SK-N-SH treated with all-trans-retinoic acid at 6 μM for 48 hours (cell line): ENCODE measurements at places on chromosomes 7 and 10.

DNA sequence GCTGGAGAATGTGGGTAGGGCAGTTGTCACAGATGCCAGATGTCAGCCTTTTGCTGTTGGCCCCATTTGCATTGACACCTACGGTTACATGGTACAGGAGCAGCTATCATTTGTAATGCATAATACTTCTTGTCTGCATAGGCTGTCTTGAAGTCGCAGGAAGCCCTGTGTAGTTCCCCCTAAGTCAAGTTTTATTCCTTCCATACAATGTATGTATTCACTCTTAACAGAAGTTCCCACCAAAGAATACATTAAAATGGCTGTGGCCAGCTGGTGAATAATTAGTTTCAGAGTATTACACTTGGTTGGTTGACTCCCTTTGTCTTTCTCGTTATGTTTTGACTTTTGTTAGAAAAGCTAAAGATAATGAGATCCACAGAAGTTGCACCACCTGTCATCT is 1169.0 kb downstream of the REEP3 start:
- ATAC-seq = no peak

- no peak for ATAC-seq
These were observed 57.5 kb upstream of the SHH start for GRCh38 chr7:155869784-155870076.

GRCh38 chr7:85714043-85714578 is 527.3 kb upstream of the SEMA3D start:
- ATAC-seq = no peak

GRCh38 chr10:70656489-70656888 is 15.8 kb upstream of the ADAMTS14 start:
- peak; percentile 95 for ATAC-seq

DNA sequence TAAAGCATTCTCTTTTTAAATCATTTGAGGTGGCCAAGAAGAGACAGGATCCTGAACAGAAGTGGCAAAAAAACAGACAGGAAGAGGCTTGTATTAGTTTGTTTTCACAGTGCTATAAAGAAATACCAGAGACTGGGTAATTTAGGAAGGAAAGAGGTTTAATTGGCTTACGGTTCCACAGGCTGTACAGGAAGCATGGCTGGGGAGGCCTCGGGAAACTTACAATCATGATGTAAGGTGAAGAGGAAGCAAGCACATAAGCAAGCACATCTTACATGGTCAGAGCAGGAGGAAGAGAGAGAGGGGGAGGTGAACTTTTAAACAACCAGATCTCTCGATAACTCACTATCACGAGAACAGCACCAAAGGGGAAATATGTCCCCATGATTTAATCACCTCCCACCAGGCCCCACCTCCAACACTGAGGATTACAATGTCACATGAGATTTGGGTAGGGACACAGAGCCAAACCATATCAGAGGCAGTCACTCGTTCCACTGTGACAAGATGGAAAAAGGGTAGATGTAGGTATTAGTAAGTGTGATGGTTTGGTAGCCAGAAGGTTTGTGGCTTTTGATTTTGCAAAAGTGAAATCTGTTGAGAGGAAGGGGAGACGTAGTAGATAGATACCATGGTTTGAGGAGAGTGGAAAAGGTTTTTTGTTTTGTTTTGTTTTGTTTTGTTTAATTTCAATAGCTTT is 5.1 kb downstream of the MSRB2 start:
- no peak for ATAC-seq

GRCh38 chr7:84455788-84456187 is 261.2 kb upstream of the SEMA3A start:
- no peak for ATAC-seq

DNA sequence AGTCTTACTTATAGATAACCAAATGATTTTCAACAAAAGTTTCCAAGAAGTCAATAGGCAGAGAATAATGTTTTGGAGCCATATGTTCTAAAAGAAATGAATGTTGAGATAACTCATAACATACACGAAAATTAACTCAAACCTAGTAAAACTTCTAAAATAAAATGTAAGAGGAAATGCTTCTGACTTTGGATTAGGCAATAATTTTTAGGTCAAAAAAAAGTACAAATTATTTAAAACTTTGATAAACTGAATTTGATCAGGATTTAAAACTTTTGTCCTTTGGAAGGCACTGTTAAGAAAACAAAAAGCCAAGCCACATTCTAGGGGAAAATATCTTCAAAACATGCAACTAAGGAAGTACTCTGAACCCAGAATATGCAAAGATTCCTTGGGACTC is 148.2 kb upstream of the GPR22 start:
- no peak for ATAC-seq

- peak; percentile 70 for ATAC-seq
These were observed 31.1 kb downstream of the PLXDC2 start for GRCh38 chr10:19847321-19847720.

DNA sequence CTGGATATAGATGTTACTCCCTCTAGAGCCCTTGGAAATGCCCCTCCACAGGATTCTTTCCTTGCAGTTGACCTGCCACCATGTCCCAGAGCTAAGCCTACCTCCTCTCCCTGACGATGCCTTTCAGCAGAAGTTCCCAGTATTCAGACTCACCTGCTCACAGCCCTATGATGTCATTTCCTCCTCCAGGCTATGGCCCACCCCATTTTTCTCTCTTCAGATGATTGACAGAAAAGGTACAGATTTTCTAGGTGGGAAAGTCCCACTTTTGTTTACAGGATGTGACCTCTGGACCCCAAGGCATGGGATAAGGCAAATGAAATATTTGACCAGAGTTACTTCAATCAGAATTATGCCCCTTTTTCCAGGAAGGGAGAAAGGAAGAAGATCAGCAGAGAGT is 280.2 kb upstream of the PHYHIPL start:
- ATAC-seq = no peak

GRCh38 chr10:101773923-101774588 is 1.9 kb downstream of the FGF8 start:
- no peak for ATAC-seq

DNA sequence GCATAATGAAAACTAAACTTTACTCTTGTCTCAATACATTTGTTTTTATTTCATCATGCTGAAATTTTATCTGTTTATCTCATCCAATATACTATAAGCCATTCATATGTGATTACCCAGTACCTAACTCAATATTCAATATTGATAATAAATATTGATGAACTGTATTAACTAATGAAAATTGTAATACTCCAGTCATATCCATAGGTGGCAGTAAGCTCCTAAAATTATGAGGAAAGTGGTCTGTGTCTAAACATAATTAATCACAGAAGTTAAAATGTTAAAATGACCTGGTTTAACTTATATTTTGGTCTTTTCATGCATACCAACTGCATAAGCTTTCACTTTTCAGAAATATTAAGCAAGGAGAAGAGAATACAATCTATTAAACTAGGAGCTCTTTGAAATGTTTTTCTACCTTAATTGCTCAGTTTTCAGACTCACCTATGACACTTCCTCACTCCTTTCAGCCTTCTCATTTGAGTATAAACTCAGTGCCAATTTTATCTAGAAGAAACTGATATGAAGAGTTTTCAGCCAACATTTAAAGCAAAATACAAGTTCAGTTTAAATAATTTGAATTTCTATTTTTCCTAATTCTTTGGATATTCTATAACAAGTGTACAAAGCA is 30.5 kb upstream of the VWDE start:
- ATAC-seq = no peak

DNA sequence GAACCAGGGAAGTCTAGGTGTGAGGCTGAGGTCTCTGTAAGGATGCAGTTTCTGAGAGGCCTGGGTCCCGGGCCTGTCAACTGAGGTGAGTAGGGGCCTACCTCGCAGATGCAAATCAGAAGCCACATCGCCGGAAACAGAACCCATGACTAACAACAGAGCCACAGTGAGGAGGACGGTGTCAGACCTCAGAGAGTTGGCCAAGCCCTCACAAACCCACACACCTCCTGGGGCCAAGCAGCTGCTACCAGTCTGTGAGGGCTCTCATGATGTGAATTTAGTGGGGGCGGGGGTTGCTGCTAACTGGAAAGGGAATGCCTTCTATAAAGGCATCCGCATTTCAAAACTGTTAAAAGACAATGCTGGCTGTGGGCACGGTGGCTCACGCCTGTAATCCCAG is 103.0 kb downstream of the COBL start:
- ATAC-seq = no peak

DNA sequence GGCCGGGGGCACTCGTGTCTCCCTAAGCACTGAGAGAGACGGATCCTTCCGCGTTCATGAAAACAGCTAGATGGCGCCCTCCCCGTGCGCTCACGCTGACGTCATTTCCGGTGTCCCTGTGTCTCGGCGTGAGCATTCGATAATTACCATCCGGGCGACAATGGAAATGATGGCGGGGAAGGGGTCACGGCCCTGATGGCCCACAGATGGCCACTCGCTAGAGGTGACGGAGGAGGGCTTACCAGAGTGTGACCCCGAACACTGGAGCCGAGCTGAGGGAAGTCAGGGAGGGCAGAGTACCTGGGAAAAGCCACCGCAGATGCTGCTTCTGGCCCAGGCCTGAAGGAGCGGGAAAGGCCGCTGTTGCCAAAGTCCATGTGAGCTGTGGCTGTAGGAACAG is 222.9 kb downstream of the TCERG1L start:
- no peak for ATAC-seq

- ATAC-seq = no peak
These were observed 192.3 kb upstream of the ZMIZ1 start for GRCh38 chr10:78876449-78876848.

DNA sequence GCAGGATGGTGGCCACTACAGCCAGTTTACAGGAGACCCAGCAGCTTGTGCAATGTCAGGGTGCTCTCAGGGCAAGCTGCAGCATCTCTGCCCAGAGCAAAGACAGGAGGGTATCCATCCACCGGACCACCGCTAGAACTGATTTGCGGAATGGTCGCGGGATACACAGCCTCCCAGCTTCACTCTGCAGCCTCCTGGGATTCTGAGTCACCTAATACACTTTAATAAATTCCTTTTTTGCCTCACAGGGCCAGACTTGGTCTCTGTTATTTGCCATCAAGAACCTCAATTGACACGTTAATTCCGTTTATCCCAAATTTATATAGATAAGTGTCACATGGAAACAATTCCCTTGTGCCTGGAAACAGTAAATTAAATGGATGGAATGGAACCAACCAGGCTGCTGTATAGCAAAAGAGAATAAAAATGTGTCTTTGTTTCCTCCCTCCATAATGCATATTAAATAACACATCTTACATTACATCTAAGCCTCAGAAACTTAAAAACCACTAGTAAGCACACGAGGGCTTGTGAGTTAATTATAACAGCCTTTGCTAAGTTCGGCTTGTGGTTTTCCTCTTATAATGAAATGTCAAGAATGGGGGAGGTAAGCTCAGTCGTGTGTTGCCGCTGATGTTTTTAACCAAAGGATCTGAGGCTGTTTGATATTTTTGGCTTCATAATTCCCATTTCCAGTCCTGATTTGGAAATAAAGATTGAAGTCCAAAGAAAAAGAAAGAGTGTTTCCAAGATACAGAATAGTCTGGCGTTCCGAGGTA is 52.1 kb downstream of the ADRB1 start:
- ATAC-seq = no peak; the same call in 2 of the 3 replicates

GRCh38 chr10:132946-133898 is 2.0 kb upstream of the ZMYND11 start:
- ATAC-seq = peak; percentile 54

- no peak for ATAC-seq
These were observed 59.8 kb downstream of the GRID1 start for GRCh38 chr10:86306628-86307278.

- peak; percentile 96 for ATAC-seq
These were observed 128.5 kb upstream of the TNS3 start for GRCh38 chr7:47710201-47710935.
